Bone marrow (tissue), 2 donors: ENCODE measurements at places on chromosomes 11 and 22.

DNA sequence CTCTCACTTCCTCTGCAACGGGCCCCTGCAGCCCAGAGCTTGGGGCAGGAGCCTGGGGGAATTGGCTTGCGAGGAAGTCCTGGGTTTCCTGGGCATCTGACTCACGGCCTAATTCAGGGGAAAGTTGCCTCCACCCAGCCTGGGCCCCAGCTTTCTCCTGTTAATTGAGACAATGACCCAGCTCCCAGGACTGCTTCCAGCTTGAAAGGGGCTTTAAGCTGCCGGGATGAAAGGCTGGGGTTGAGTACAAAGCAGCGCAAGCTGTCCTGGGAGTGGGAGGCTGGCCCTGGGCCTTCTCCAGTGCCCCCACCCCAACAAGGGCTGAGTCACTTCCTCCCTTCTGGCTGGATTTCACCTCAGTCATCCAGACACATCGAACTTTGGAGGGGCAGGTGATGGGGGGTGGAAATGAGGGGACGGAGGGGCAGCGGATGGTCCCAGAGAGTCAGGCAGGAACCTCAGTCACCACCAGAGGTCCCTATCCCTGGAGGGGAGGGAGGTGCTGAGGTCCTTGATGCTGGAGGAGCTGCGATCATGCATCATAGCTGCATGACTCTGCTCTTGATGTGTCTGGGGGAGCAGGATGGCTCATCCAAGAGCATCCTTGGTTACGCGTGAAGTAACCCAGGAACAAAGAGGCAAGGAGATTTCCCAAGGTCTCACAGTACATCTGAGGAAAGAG is 30.1 kb upstream of the OAF start:
- no peak for DNase-seq

DNA sequence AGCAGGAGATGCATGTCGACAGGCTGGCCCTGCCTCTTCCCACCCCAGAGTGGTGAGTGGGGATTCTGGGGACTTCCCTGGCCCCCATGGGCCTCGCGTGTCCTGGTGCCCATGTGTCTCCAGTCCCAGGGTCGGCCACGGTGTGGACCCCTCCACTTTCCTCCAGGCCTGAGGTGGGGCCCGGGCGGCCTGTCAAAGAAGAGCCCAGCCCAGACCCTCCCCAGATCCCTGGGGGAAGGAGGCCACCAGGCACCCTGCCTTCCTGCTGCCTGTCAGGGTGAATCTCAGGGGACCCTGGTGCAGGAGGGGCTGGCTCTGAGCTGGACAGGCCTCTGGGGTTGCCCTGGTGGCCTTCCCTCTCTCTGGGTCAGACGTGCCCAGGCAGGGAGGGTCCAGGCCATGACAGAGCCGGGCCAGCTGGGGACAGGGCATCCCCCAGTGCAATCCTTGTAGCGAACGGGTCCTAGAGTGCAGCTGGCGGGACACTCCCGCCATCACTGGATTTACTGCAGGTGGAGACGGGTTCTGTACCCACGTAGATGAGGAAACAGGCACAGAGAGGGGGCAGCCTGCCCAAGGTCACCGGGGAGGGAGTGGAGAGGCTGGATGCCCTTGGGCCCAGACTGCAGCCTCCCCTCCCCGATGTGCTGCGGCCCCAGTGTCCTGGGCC is 13.5 kb upstream of the MUC6 start:
- no peak for DNase-seq

DNA sequence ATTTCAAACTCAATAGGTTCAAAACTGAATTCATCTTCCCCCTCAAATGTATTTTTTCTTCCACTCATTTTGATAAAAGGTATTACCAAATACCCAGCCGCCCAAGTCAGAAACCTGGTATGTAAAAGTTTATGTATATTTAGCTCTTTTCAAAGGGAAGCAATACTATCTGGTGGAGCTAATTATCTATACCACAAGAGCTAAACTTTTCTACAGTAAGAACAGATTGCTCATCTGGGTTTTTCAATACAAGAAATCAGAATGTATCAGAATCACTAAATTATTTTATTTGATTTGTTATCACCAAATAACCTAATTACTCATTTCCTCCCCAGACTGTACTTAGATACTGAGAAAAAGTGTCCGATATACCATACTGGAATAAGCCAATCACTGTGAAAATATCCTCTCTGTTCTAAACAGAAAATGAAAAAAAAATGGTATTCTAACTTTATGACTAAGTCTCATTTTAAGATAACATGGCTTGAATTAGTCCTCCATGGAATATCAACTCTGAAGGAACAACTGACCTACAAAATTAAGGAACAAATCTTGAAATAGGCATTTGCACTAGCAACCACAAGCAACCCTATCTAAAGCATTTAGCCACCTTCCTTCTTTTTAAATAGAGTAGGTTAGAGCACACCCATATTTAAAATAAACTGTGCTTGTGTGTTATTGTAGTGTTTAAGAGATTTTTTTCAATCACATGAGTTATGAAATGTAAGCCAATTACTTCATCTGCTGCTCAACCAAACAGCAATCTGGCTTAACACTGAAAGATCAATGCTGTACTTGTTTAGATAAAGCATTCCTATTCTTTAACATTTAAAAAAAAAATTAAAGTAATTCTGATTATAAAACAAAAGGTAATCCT is 35.0 kb downstream of the RDX start:
- DNase-seq, result no peak

DNA sequence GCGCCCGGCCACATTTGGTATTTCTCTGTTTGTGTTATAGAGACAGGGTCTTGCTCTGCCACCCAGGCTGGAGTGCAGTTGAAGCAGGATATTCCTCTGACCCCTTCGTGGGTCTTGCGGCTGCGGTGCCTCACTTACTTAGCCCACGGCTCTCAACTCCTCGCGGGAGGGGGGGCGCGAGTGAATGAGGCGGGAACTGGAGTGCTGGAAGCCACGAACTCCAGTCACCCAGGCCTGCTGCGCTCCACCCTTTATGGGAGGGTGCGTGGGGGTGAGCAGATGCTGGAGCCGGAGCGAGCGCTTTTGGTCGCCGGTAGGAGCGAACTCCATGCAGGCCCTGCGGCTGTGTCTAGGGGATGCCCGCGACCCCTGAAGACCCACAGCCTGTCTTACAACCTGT is 1.8 kb downstream of the C11orf54 start:
- DNase-seq, result no peak

DNA sequence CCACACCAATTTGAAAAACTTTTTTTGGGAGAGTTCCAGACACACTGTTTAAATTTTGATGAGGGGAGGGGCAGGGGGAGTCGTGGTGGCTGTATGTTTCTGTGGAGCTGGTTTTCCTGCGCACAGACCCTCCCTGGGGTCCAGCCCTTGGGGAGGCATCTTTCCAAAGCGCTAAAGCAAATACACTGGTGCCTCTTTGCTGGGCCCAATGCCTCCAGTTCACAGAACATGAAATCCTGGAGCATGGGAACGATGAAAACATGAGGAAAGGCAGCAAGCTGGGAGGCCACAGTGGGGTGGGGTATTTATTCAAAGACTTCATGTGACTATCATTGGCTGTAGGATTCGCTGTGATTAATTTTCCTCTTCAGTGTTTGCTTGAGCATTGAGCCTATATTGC is 135.3 kb downstream of the CCDC34 start:
- no peak for DNase-seq

GRCh38 chr11:95456714-95457491 is 225.9 kb upstream of the SESN3 start:
- DNase-seq, result no peak

DNA sequence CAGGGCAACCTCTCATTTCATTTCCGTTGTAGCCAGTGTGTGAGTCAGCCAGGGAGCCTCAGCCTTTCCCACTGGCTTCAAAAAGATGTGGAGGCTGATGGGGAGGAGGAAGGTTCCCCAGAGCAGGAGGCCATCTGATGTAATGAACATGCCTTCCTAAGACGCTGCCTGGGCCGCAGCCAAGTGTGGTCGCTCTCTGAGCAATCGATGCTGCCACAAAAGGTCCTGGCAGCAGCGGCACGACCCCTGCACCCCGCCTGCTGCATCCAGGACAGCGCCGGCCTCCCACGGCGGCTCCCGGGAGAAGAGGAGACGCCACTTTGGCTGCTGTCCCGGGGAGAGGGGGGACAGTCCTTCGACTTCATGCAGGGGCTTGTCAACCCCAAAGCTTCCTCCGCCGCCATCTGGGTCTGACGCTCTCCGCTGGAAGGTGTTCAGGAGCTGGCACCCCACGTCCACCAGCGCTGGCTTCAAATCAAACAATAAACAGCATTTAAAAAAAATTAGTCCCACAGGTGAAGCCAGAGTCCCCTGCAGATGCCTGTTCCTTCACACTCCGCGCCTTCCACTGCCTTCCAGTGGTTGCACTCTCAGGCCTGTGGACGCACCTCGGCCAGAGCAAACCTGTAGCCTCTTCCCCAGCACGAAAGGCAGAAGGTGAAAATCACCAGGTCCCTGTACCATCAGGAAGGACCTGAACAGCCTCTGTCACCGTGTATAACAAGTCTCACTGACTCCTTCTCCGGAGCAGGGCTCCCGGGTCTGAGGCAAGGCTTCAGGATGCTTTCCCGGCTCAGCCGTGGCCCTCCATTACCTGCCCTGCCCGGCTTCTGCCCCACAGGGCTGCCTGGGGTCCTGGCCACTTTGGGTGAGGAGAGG is 930.7 kb downstream of the BRD1 start:
- DNase-seq, result no peak

DNA sequence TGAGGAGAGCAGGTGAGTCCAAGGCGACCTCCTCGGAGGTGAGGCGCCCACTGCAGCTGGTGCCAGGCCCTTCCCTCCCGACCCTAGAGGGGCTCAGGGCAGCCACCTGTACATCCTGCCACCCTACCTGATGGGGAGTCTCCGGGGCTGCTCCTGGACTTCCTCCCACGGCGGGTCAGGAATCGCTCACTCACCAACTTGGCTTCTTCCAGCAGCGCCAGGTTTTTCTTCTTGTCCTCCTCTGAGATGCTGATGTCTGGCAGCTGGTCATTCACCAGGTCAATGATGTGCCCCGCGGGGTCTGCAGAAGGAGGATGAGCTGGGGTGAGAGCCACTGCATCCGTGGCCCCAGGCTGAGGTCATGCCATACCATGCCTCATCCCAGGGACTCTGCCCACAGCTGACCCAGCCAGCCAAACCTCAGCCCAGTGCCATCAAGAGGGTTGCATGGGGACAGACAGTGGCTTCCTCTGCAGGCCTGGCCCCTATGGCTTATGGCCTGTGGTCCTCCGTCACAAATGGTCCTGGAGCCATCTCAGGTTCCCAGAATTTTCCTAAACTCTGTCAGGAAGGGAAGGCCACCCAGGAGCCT is 61.0 kb upstream of the LYVE1 start:
- no peak for DNase-seq

GRCh38 chr11:104908186-104908531 is 9.9 kb upstream of the CASP12 start:
- DNase-seq, result no peak

DNA sequence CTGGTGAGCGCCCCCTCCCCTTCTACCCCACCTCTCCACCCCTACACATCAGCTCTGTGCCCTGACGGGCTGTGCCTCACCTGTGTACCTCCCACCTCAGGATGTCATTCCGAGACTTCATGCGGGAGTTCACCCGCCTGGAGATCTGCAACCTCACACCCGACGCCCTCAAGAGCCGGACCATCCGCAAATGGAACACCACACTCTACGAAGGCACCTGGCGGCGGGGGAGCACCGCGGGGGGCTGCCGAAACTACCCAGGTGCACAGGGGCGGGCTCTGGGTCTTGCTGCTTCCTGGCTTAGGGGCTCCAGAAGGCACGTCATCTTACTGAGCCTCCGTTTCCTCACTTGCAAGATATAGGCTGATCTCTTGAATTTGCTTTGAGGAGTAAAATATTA is 6.8 kb downstream of the CAPN1 start:
- no peak for DNase-seq

GRCh38 chr11:57641011-57641807 is 8.5 kb downstream of the YPEL4 start:
- peak; percentile 51 for DNase-seq

DNA sequence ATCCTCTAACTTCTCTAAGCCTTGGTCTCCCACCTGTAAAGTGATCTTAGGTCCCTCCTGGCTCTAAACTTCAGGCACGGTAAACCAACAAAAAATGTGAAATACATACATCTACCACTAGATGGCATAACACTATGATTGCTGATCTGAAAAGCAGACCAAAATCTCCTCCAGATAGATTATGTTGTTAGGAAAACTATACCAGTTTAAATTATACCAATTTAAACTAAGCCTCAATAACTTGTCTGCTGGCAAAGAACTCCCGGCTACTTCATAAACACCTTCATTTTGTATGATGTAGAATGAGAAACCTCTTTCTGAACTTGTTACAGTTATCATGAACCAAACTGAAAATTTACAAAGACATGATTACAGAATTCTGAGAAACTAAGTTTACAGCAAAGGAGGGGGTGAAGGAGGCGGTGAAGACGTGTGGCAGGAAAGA is 85.9 kb downstream of the SBF2 start:
- DNase-seq, result no peak

- DNase-seq, result no peak
Measured at GRCh38 chr11:104546501-104546900, 351.8 kb downstream of the CASP12 start.

DNA sequence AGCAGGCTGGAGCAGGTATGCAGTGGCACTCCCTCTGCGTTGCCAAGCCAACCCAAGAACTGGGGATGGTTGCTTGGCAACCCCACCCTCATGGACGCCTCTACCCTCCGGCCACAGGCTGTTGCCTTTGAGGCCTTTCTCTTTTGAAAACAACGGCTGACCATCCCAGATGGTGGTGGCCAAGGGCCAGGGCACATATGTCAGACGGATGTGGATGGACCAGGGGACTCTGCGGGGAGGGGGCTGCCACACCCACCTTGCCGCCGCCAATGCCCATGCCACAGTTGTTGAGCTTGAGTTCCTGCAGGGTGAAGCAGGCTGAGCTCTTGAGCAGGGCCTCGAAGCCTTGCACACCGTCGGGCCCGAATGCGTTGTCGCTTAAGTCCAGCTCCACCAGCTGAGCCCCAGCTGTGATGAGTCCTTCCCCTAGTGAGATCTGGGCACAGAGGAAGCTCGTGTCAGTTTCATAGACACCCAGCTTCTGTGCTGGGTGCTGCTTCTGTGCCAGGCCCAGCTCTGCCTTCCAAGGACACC is 21.5 kb downstream of the RANGAP1 start:
- DNase-seq, result no peak

DNA sequence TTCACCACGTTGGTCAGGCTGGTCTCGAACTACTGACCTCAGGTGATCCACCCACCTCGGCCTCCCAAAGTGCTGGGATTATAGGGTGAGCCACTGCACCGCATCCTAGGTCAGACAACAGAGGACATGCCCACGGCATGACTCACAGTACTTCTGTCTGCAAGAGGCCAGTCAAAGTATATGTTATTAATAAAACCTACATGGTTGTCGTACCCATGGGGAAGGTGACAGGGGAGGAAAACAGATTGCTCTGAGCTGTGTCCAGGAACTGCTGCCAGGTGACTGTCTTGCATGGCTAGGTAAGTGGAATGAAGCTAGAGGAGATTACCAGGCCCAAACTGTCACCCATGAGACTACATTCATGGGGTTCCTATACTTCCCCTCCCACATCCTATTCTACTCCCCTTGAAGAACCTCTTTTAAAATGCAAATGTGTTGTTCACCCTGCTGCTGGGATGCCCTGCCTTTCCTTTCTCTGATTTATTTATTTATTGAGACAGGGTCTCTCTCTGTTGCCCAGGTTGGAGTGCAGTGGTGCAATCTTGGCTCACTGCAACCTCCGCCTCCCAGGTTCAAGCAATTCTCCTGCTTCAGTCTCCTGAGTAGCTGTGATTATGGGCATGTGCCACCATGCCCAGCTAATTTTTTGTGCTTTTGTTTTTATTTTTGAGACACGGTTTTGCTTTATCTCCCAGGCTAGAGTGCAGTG is 2.0 kb upstream of the NLRX1 start:
- no peak for DNase-seq

- DNase-seq, result no peak
Measured at GRCh38 chr22:29750559-29751538, 16.0 kb downstream of the ZMAT5 start.

- no peak for DNase-seq
Measured at GRCh38 chr22:19958083-19959042, 16.7 kb upstream of the TXNRD2 start.
